ENCODE measurements at places on chromosomes 13 and 19.
A peak's percentile ranks its signal among the peaks of the same experiment; 100 is the strongest.

DNA sequence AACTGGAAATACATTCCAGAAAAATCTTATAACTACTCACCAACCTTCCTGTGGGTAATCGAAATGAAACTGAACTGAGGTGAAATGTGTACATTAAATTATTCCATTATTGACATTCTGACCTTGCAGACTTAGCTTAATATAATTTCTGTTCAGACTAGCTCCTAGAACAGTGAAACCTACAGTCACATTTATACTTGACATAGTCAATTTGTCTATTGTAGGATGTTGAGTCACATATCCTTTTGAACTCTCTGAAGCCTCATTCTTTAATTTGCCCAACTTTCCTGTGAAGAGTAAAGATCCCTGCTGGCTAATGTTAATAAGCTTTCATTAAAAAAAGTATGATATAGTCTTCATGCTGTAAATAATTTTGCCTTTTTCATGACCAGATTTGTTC lies 92.0 kb upstream of the SCEL start:
- no peak for DNase-seq

- DNase-seq: no peak
Observed at GRCh38 chr13:113519556-113519955, 29.0 kb upstream of the DCUN1D2 start.

DNA sequence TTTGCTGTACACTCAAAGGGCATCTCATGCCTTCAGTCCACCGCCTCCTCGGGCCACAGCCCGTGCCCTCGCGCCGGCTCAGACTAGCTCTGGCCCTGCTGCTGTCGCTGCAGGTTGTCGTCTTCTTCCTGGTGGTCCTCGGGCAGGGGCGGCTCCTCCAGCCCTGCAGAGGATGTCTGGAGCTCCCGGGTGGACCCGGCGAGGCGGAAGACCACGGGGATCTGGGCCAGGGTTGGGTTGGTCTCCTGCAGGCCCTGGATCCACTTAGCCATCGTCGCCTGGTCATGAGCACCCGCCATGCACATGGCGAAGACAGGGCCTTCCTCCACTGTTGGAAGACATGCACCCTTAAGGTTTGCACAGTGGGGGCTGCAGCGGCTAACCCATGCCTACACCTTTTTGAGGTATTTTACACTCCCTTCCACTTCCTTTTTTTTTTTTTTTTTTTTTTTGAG lies 489 bp upstream of the ZNF653 start:
- no peak for DNase-seq

- no peak for DNase-seq
Observed at GRCh38 chr13:106637519-106637918, 69.6 kb upstream of the ARGLU1 start.

DNA sequence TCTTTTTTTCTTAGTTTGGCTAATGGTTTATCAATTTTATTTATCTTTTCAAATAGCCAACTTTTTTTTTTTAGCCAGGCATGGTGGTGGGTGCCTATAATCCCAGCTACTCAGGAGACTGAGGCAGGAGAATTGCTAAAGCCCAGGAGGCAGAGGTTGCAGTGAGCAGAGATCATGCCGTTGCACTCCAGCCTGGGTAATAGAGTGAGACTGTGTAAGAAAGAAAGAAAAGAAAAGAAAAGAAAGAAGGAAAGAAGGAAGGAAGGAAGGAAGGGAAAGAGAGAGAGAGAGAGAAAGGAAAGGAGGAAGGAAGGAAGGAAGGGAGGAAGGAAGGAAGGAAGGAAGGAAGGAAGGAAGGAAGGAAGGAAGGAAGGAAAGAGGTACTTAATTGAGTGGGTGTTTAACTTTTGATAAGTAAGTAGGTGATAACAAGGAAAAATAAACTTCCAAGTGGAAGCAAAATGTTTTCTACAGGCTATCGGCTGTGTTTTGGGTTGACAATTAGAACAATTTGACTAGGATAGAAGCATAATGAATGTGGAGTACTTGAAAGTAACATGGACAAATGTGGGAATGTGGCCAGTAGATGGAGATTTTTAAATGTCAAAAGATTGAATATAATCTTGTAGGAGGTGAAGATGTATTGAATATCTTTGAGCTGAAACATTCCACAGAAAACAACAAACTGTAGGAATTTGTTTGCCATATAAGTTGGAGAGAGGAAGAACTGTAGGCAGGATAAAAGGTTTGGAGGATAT lies 62.8 kb upstream of the MYO16 start:
- DNase-seq: no peak

- no peak for DNase-seq
Observed at GRCh38 chr13:40185414-40185813, 481.0 kb downstream of the FOXO1 start.

DNA sequence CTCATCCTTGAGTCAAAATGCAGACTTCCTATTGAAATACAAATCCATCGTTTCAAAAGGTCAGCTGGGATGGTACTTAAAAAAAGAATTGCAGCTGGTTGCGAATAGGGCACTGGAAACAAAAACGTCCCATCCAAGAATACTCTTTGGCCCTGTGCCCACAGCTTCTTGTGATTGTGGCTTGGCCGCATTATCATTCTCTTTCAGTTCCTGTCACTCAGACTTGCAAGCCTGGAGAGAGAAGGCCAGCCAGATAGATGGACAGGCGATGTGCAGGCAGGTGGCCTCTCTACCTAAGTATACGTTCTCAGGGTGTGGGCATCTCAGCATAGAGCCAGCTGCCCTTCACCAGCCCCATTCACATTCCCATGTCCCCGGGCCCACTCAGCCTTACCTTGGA lies 208.5 kb upstream of the ZNF536 start:
- DNase-seq: no peak

GRCh38 chr19:35903550-35904179 lies 1.3 kb downstream of the HCST start:
- peak; percentile 73 for DNase-seq

DNA sequence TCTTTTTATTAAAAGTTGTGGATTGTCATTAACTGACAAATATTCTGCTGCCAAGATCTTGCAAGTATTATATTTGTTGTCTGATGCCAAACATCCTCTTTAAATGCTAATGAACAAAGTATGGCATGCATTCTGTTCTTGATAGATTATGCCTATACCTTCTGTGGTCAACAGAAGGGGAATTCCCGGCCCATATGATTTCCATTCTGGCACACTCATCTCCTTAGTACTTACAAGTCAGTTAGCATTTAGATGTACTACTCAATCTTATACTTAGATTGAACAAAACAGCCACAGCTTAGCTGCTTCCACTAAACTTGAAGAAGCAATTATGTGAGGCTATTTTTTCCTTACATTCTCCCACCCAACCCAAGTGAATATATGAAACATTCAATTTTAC lies 246.1 kb upstream of the DACH1 start:
- DNase-seq: no peak

DNA sequence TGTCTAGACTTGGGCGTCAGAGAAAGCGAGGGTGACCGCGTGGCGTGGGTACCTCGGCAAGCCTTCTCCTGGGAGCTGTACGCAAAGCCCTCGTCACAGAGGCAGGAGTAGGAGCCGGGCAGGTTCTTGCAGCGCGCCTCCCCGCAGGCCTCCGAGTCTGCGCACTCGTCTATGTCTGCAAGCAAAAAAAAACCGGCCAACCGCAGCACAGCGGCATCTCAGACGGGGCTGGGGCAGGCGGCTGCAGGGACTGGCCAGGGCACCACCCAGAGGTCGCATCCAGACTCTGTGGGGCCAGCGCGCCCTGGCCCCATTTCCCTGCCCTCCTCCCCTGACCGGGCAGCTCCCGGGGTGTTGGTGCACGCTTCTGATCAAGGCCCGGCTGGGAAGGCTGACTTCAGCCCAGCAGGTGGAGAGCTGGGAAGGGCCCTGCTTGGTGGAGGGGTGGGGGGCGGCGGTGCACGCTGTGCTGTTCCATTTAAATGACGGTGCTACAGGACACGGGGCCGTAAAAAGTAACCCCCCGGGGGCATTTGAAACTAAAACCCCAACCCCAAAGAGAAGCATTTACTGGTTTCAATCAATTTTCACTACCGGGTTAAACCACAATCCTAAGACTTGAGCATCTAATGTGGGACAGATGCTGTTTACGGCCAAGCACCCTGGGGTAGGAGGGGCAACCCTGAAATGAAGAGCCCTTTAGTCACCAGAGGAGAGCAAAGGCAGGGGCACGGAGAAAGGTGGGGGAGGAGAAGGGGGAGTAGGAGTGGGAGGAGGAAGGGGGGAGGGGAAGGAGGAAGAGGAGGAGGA lies 28.2 kb downstream of the GAS6 start:
- peak; percentile 76 for DNase-seq

DNA sequence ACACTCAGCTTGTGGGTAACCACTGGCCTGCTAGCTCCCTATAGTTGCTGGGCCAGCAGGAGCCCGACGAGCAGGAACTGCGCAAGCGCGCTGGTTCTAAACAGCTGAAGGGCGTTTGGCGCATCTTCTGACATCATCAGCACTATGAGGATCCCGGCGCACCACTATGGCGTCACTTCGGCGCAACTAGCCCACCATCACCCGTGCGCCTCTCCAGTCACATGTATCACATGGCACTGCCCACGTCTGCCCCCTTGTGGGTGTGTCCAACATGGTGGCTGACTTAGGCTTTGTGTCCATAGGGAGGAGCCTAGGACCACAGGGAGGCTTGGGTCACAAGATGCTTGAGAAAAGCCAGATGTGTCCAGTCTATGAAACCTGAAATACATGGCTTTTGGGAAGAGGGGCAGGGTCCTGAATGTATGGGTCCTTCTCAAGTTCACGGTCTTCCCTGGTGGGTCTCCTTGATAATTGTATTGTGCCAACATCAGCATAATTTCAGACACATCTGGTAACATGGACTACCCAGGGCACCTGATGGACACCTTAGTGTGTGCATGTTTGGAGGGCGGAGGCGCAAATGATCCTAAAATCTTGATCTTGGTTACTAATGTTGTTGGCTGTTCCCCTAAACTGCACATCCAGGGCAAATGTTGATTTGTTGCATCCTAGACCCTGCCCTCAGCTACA lies 18.0 kb downstream of the KLK4 start:
- DNase-seq: no peak

- no peak for DNase-seq
Observed at GRCh38 chr19:20858218-20858617, 64.8 kb upstream of the ZNF85 start.

DNA sequence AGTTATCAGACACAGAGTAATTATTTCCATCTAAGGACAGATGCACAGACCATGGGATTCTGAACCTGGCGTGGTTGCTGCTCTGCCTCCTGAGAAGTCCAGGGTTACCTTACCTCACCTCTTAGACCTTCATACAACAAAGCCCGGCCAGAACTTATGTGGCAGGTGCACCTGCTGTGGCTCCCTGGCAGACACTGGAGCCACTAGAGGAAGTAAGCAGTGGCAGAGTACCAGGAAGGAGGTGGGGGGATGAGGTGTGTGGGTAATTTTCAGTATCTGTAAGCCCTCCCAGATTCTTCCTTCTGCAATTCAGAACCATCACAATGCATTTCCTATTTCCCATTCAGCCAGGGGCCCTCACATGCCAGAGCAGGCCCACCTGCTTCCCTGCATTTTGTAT lies 106.1 kb upstream of the DOCK9 start:
- no peak for DNase-seq

- DNase-seq: peak; percentile 10
Observed at GRCh38 chr13:72507416-72508199, 219.8 kb downstream of the MZT1 start.

DNA sequence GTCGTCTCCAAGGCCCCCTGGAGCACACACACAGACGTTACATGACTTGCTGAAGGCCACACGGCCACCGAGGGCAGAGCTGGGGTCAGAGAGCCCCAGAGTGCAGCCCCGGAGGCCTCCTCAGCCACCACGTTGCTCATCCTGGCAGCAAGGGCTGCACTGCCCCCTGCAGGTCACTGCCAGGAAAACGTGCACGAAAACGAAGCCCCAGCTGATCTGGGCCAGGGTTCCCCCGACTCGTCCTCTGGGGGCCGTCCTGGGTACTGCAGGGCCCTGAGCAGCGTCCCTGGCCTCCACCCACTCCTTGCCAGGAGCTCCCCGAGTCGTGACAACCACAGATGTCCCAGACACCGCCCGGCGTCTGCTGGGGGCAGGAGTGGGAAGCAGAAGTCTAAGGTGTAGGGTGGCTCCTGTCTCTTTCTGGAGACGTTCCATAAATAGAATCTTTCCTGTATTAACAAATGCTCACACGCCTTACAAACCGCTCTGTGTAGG lies 3.4 kb downstream of the TPGS1 start:
- DNase-seq: peak; percentile 79

DNA sequence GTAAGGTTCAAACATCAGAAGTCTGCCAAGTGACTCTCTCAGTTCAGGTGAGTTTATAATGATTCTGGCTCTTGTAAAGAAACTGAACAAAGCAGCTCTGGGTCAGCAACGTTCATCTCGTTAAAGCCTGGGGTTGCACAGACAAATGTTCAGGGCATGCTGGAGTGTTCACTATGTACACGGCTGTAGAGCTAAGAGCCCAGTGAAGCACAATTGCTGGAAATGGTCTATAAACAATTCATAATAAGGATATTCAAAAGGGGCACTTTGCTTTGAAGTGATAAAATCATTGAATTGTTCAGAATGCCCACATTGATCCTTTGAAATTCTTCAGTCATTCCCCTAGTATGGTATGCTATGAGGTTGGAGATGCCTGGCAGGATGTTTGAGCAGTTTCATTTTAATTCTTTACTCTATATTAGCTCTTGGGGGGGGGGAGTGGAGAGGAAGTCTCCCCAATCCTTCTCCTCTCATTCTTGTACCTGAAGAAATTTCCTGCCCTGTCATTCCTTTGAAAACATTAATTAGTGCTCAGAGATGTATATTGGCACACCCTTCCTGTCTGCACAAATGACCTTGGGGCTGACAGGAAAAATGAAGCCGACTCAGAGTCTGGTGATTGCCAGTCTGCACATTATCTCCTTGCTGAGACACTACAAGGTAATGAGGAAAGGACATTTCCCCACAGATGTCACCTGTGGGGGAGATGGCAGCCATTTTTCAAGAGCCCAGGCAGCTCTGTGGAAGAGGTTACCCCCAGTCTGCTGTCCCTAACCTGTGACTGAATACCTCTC lies 145.5 kb downstream of the DLEU7 start:
- DNase-seq: no peak

DNA sequence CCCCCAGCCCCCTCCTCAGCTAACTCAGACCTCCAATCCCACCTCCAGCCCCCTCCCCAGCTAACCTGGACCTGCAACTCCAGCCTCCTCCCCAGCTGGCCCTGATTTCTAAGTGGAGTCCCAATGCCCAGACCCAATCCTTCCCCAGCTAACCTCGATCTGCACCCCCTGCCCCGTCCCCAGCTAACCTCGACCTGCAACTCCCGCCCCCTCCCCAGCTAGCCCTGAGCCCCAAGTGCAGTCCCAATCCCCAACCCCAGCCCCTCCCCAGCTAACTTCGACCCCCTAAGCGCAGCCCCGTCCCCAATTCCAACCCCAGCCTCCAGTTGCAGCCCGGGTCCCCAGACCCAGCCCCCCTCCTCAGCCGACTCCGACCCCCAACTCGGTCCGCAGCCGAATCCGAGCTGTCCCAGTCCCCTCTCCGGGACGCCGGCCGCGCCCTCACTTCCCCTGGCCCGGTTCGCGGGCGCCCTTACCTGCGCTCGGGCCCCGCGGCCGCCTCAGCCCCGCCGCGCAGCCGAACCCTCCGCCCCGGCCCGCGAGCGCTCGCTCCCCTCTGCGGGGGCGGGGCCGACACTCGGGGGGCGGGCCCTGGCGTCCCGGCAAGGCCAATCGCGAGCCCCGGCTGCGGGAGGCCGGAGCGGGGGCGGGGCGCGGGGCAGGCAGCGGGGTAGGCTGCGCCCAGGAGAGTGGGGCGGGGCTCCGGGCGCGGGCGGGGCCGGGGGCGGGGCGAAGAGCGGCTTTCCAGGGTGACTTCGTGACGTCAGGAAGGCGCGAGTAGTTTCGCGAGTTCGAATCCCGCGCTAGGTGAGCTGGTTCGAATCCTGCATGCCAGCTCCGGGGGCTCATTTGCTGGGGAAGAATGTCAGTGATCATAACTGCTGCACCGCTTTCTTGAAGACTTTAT lies at the start of gene GNG7:
GNG7 (minus strand) TSS at position 525 of the 907 bp plus-strand sequence. CDS start 182,006 bp downstream, outside the sequence.
- DNase-seq: peak; percentile 98

GRCh38 chr19:36528921-36529518 lies 949 bp upstream of the ZNF260 start:
- DNase-seq: peak; percentile 5
